A549 treated with RU486 at 1 μM for 4 hours (cell line): ENCODE measurements at places on chromosomes 5 and 9. TPM values are rescaled to one million over a fixed set of nuclear protein-coding genes. Genes with fewer than 3 reads are reported as not detected.

The SMC2 gene
- total RNA-seq, result 14.5 to 28.6 TPM (median 24.2 TPM) in 5 replicates

The IGFBPL1 gene
- 2.1 to 3.0 TPM (median 2.9 TPM) in 5 replicates for total RNA-seq

The MSX2 gene
- 5.2 to 6.8 TPM (median 5.9 TPM) in 5 replicates for total RNA-seq

The PCSK1 gene
- 0.35 to 0.97 TPM (median 0.67 TPM) in 5 replicates for total RNA-seq

The CTNND2 gene
- total RNA-seq, result not detected in 5 replicates

The PCDHGB2 gene
- total RNA-seq, result 0.08 TPM in 2 of 5 replicates, not detected in the others

The RLN2 gene
- total RNA-seq, result 0.21 to 0.29 TPM (median 0.24 TPM) in 3 of 5 replicates, not detected in the others

The BTF3 gene
- 1,050 to 1,296 TPM (median 1,106 TPM) in 5 replicates for total RNA-seq

The KIF4B gene
- total RNA-seq, result 0.02 to 0.06 TPM in 2 of 5 replicates, not detected in the others

The COL5A1 gene
- total RNA-seq, result 28.6 to 57.4 TPM (median 47.8 TPM) in 5 replicates

The ETF1 gene
- total RNA-seq, result 105 to 150 TPM (median 122 TPM) in 5 replicates

The CAVIN4 gene
- 0.26 to 0.56 TPM (median 0.54 TPM) in 5 replicates for total RNA-seq

The GCNT4 gene
- 0.24 to 0.56 TPM (median 0.46 TPM) in 5 replicates for total RNA-seq

The SIT1 gene
- total RNA-seq, result not detected in 5 replicates
